ENCODE measurements at places on chromosomes 1 and 21. TPM values are rescaled to one million over a fixed set of nuclear protein-coding genes. Genes with fewer than 3 reads are reported as not detected.

Gene CYYR1
- 10.6 TPM for total RNA-seq

DNA sequence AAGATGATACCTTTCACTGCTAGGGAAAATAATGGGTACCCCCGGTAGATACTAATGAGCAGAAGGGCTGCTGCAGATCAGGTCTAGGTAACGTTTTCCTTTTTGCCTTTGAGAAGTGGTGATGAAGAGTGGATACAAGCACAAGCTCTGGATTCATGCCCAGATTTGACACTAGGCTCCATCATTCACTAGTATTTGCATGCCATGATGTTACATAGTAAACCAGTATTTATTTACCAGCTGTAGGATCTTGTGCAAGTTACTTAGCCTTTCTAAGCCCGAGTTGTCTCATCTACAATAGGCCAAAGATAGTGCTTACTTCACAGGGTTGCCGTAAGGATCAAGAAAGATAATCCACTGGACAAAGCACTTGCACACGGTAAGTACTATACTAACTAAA is 14.2 kb downstream of the PTPN14 start:
- no peak overlapping the region for H3K4me3 ChIP-seq
- H3K4me1 ChIP-seq = peaks cover 4% of the 10 kb centered on the region
- DNase-seq = no peak
- H3K27ac ChIP-seq = peak overlapping the region; percentile 20
- H3K27me3 ChIP-seq = no peaks in the 10 kb centered on the region
- H3K36me3 ChIP-seq = no peaks in the 10 kb centered on the region

- H3K36me3 ChIP-seq = no peaks in the 10 kb centered on the region
- no peaks in the 10 kb centered on the region for H3K27me3 ChIP-seq
- H3K4me1 ChIP-seq = no peaks in the 10 kb centered on the region
Measured at GRCh38 chr1:224116131-224116530, 2.2 kb downstream of the FBXO28 start.

DNA sequence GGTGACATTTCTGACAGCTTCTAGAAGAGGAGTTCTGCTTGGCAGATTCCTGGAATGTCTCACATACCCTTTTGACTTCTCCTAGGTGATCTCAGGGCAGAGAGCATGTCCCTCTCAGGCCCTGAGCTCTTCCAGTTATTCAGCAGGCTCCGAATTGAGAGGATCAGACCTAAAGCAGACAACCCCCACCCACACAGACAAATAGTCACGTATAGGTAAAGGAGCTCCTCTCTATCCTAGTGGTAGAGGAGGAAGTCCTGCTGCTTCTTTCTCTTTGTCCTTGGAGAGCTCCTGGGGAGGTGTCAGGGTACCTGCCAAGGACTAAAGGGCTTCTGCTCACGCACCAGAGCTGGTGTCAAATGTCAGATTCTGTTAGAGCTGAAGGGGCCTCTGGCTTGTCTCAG is 128.1 kb downstream of the IER5 start:
- H3K27ac ChIP-seq = no peak overlapping the region
- H3K36me3 ChIP-seq = no peaks in the 10 kb centered on the region
- no peaks in the 10 kb centered on the region for H3K4me1 ChIP-seq
- no peak for DNase-seq
- no peak overlapping the region for H3K4me3 ChIP-seq

DNA sequence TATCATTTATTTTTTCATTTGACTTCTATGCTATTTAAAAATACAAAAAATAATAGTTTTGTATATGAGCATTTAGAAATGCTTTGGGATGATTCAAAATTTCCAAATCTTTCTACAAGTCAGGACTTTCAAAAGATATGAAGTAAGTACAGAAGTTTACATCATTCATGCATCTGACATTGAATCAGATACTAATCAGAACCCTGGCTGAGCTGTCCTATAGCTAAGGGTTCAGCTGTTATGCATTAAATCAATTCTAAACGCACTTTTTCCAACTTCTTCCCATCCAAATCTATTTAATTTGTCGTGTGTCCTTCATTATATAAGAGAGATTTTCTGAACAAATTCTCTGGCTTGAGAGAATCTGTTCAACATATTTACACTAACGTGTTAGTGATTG is 779.4 kb downstream of the LTN1 start:
- H3K36me3 ChIP-seq = no peaks in the 10 kb centered on the region
- no peak overlapping the region for H3K4me3 ChIP-seq
- H3K4me1 ChIP-seq = no peaks in the 10 kb centered on the region
- H3K27me3 ChIP-seq = no peaks in the 10 kb centered on the region

Data from breast epithelium (tissue), 4 donors.